Suppressor macrophage treated with lipopolysaccharide for 1 hour (primary cell): ENCODE measurements at places on chromosomes 1 and 21.
A peak's percentile ranks its signal among the peaks of the same experiment; 100 is the strongest.

GRCh38 chr1:234258071-234258470, 115.2 kb upstream of the COA6 start:
- no peak for DNase-seq

- peak; percentile 43 for DNase-seq
Observed at GRCh38 chr1:3483801-3484444, 29.5 kb downstream of the ARHGEF16 start.

GRCh38 chr1:21782349-21782867, 541 bp downstream of the USP48 start:
- peak; percentile 56 for DNase-seq

DNA sequence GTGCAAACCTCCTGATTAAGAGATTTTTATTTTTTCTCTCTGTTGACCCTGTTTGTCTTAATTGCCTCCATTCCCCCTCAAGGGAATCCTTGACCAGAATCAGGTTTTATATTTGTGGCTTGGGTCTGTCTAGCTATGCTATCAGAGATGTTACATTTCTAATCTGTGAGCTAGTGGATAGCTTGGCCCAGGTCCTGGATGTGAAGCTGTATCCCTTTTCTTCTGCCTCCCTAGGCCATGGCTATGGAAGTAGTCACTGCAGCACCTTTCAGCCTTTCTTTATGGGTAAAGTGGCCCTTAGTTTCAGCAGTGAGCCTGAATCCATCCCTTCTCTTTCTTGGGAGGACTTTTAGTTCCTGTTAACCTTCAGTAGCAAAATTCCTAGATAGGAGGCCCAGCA, 17.0 kb upstream of the ANGEL2 start:
- no peak for DNase-seq

DNA sequence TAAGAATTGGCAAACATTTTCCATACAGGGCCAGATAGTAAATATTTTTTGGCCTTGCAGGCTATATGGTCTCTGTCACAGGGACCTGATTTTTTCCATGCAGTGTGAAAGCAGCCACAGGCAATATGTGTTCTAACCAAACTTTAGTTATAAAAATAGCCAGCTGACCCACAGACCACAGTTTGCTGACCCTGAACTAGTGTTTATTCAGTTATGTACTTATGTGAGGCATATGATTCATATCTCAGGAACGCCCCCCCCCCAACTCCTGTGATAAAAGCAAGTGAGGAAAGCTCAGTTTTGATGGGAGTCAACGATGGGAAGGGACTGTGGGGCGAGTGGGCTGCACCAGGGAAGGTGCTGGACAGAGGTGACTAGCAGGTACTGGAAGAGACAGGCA, 80.1 kb downstream of the HMGB4 start:
- no peak for DNase-seq
